ENCODE measurements at places on chromosomes 1 and 21.
A peak's percentile ranks its signal among the peaks of the same experiment; 100 is the strongest.

DNA sequence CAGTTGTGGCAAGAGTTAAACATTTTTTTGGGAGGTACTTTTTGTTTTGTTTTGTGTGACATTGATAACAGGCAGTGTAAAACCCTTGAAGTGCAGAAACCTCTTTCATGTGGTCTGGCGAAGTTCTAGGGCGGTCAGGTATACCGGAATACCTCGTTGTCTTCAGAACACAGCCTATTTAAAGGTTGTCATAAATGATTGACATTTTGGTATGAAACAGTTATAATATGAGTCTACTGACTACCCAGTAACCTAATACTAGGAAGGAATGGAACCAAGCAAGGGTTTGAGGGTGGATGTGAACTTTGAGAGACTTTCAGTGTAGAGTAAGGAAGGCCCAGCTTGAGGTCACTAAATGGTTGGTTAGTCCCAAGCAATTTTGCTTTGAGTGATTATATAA lies 40.5 kb downstream of the PATJ start:
- DNase-seq, result no peak

DNA sequence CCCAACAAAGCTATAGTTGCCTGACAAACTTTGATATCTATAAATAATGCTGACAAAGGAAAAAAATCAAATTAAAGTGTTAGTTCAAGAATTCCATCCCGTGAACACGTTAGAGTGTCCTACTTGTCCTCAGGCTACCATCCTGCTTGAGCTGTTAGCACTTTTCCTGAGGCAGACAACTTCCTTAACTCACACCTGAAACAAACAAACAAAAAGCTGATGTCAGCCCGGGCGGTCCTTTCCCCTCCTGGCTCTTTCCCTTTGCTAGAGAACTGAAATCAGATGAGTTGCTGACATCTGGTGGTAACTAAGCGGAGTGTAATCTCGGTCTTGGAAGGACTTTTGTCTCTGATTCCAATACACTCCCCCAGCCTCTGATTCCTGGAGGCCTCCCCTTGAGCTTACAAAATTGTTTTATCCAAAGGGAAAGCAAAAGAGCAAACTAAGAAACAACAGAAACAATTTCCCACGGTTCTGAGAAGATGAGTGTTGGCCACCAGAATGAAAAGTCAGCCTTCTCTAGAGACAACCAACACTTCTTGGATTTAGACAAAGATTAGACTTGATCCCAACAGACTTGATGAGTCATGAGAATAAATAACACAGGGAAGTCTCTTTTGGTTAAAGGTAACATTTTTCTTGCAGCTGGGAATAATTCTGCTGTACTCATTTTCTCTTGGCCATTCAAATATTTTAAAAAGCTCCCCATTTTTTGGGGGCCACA lies 135.4 kb downstream of the PROX1 start:
- DNase-seq, result peak; percentile 78

DNA sequence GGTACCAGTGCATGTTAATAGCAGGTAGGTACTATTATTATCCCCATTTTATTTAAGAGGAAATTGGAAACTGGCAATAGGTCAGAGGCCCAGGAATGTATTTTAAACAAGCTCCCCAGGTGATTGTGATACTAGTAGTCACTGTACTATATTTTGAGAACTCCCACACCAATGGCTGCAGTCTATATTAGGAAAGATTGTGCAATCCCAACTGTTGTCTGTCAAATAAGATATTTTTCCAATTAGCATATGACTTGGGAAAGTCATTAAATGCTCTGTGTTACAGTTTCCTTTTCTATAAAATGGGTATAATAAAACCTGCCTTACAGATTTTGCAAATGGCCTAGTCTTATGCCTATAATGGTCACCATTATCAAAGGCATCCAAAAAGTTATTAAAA lies 94.2 kb upstream of the DMRTA2 start:
- no peak for DNase-seq

- peak; percentile 68 for DNase-seq
Observed at GRCh38 chr1:21451212-21451611, 11.3 kb downstream of the NBPF3 start.

DNA sequence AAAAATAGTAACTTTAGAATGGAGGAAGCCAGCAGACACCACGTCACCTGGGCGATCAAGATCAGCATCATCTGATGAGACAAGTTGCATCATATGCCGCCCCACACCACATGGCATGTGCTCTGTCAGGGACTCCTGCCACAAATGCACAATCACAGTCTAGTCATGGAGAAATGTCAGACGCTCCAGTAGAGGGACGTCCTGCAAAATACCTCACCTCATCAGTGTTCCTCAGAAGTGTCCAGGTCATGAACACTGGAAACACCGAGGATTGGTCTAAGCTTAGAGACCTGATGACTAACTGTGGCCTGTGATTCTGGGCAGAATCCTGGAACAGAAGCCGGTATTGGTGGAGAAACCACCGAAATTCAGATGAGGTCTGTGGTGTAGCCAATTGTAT lies 14.3 kb downstream of the ADARB1 start:
- DNase-seq, result no peak

GRCh38 chr1:27129225-27129624 lies 25.7 kb downstream of the SLC9A1 start:
- no peak for DNase-seq

GRCh38 chr1:44853201-44853600 lies 10.1 kb upstream of the PTCH2 start:
- DNase-seq, result no peak

GRCh38 chr1:166882893-166883292 lies 6.8 kb upstream of the TADA1 start:
- no peak for DNase-seq

DNA sequence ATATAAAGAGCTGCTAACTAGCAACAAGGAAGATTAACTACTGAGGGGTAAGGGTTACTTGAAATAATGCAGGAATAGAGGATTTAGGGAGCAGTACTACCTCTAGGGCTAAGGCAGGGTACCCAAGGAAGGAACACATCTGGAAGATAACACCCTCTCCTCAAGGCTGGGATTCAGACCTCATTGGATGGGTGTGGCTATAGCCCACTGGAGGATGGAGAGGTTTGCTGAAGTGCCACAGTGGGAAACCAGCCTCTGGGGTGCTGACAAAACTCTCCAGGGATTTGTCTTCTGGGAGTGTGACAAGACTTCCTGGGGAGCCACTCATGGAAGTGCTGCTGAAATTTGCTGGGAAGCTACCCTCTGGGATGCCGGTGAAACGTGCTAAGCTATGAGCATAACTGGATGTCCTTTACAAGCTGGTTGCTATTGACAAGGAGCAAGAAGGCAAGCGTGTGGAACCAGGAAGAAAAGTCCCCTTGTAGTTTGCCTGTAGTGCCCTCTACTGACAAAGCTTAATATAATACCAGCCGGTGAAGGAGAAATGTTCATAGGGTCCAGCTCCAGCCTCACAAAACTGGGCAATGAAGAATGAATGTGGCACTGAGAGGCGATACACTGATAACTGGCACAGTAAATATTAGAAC lies 122.8 kb upstream of the USP24 start:
- DNase-seq, result peak; percentile 83

- no peak for DNase-seq
Observed at GRCh38 chr1:94798054-94798453, 22.1 kb upstream of the SLC44A3 start.

- DNase-seq, result peak; percentile 47
Observed at GRCh38 chr1:169271098-169271497, 96.5 kb downstream of the NME7 start.

GRCh38 chr1:224497714-224498573 lies 63.3 kb upstream of the WDR26 start:
- peak; percentile 77 for DNase-seq

DNA sequence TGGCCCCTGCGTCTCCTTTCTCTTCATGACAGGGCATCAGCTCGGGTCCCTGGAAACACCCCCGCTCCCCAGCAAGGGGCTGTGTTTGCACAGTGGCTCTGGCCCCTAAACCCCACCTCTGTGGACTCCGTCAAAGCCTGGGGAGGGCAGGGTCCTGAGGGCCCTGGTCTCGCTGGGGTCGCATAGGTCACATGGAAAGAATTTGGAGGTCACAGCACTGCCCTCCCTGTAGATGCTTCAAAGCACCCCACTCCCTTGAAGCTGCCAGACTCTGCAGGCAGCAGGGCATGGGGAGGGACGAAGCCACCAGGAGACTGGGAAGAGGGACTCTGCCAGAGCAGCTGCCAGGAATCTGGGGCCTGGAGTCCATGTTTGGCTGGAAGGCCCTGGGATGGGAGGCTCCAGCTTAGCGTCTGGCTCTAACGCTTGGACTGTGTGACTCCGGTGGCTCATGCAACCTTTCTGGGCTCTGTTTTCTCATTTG lies 36.6 kb upstream of the ECE1 start:
- no peak for DNase-seq

DNA sequence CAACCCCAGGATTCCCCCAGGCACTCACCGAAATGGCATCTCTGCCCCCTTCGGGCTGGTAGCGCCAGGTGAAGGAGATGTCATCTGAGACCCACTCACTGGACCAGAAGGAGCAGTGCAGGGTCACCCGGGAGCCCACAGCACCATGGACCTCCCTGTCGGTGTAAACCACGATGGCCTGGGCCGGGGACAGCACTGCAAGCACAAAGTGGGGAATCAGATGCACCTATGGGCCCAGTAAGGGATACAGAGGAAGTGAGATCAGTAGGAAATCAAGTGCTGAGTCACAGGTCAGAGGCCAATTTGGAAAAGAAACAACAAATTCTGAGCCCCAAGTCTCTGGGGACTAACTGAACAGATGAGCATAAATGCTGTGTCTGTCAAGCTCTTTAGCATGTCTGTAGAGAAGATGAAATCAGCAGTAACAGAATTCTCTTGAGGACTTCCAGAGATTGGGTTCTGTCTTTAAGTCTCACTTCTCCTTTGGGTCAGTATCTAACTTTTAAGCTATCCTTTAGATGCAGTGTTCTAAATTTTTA lies 2.5 kb downstream of the MPZ start:
- peak; percentile 54 for DNase-seq

DNA sequence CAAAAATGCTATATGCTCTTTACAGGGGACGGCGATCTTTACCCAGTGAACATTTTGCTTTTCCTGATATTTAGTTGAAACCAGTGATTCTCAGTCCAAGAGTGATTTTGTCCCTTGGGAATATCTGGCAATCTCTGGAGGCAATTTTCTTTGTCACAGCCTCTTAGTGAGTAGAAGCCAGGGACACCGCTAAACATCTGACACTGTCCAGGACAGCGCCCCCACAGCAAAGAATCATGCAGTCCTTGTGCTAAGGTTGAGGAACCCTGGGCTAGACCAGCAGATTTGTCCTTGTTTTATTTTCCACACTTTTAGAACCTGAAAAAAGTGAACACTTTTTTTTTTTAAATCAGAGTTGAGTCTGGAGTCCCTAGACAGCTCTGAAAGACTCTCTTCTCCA lies 13.1 kb downstream of the EVA1C start:
- no peak for DNase-seq

DNA sequence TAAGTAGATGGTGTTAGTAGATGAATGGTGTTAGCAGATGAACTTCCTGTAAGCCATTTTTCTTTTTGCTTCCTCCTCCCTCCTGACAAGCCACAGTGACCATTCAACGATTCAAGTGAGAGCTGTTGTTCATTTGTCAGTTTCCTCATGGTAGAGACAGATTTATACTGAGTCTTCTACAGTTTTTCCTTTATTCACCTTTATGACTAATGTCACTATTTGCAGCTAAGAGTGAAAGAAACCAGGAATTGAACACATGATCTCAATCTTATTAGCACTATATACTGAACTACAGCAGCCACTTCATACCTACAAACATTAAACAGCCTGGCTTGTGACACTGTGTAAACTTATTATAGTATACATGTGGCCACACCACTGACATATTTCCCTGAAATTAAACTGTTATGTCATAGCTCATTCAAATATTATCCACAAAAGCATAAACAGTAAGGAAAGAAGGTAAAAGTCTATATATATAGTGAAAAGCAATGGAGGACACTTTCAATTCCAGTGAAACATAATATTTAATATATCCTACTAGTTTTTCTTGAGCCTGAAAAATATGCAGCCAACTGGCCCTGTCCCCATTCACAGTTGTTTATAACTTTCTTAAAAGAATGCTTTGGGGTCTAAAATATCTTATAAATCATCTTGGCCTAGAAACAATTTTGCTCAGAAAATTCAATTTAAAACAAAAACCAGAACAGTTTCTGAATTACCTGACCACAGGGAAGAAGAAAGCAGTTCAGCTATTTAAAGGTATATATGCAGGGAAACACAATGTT lies 566.9 kb upstream of the ZRANB2 start:
- DNase-seq, result no peak

DNA sequence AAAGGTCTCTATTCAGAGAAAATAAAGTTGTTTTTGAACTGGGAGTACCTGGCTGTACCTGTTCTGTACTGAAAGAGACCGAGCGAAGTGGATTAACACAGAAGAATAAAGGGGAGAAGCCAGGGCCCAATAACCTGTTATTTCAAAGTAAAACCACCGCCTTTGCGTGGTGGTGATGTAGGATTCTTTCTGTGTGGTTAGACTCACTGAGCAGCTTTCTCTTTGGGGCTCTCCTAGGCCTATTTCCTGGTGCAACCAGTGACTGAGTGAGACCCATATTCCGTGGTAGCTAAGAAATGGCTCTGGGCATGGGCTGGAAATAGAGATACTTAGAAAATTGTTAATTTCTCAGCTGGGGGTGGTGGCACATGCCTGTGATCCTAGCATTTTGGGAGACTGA lies 99.9 kb downstream of the XCL2 start:
- no peak for DNase-seq

- no peak for DNase-seq
Observed at GRCh38 chr1:161127649-161128048, 4.8 kb downstream of the DEDD start.

DNA sequence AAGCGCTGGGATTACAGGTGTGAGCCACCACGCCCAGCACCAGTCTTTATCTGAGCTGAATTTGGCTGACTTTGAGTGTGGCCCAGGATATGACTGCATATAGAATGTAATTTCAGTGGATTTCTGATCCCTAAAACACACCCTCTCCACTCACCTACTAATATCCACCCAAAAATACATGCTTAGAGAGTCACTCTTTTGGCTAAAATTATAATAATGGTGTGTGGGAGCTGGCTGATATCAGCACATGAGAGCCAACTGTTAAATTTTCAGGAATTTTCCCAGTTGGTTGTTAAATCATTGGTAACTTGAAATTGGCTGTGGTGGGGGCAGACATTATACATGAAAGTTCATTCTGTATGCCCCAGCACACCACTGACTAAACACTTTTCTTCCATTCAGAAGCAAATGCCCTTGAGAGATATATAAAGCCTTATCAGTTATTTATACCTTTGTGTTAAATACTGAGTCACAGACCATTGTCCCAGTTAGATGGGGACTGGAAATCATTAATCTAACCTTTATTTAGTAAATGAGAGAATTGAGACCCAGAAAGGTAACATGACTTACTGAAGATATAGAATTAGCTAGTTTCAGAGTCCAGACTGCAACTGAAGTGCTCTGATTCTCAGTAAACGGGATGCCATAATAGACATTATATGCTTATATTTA lies 9.9 kb upstream of the CD247 start:
- DNase-seq, result no peak

Measured in fibroblast of pulmonary artery (primary cell).